ENCODE measurements at places on chromosomes 3 and 15. TPM values are rescaled to one million over a fixed set of nuclear protein-coding genes. Genes with fewer than 3 reads are reported as not detected.

CPNE9 gene
- polyA plus RNA-seq, result not detected

CCR9 gene
- polyA plus RNA-seq, result 6.3 TPM

DHX30 gene
- 33.5 TPM for polyA plus RNA-seq

ST6GAL1 gene
- 257 TPM for polyA plus RNA-seq

GPR87 gene
- not detected for polyA plus RNA-seq

FAM3D gene
- polyA plus RNA-seq, result not detected

FGD5 gene
- not detected for polyA plus RNA-seq

AMT gene
- polyA plus RNA-seq, result 1.3 TPM

IMPG2 gene
- polyA plus RNA-seq, result 0.05 TPM
